Stimulated activated CD8-positive, alpha-beta memory T cell treated with anti-CD3 and anti-CD28 coated beads, Interleukin-12 subunit alpha, Interleukin-12 subunit beta, amount 100 ng/mL, for 1 hour (primary cell): ENCODE measurements at places on chromosomes 4 and X.

DNA sequence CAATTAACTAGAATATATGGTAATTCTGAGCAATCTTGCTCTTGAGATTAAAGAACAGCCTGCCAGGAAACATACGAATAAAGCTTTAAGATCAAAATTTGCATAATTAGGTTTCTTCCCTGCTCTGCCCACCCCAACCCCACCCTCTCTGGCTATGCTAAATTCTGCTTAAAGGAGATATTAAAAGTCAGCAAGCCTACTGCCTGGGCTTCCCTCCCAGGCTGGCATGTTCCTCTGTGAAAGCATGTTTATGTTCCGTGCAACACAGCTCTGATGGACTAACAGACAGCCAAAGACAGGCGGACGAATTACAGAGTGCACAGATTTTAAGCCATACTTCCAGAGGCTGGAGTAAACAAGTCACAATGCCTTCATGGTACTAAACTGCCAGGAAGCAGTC, 28.4 kb downstream of the CD99L2 start:
- no peak for DNase-seq

GRCh38 chr4:94871644-94872305, 114.0 kb downstream of the BMPR1B start:
- no peak for DNase-seq

- DNase-seq, result no peak
These were observed 5.1 kb downstream of the ZXDA start for GRCh38 chrX:57905141-57905540.

GRCh38 chr4:54516556-54517215, 141.1 kb upstream of the KIT start:
- DNase-seq, result no peak

DNA sequence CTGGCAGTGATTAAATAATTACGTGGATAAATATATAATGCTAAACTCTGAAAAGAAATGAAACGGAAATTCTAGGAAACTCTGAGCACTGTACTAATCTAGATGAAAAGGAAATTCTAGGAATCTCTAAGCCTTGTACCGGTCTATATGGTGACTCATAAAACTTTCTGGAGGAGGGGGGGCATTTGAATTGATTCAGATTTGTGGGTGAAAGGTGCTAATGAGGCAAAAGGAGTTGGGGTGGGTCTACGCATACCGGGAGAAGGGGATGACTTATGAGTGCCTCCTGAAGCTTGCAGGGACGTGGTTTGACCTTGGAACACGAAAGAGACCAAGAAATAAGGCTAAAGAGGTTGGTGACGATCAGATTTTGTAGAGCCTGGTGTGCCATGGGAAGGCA, 151.7 kb upstream of the CASK start:
- no peak for DNase-seq

- no peak for DNase-seq
These were observed 159.9 kb downstream of the RAP1GDS1 start for GRCh38 chr4:98421111-98421510.

GRCh38 chr4:40916880-40917279, 167.1 kb downstream of the NSUN7 start:
- DNase-seq, result no peak

- no peak for DNase-seq
These were observed 8.0 kb downstream of the NUDT6 start for GRCh38 chr4:122914292-122914904.

DNA sequence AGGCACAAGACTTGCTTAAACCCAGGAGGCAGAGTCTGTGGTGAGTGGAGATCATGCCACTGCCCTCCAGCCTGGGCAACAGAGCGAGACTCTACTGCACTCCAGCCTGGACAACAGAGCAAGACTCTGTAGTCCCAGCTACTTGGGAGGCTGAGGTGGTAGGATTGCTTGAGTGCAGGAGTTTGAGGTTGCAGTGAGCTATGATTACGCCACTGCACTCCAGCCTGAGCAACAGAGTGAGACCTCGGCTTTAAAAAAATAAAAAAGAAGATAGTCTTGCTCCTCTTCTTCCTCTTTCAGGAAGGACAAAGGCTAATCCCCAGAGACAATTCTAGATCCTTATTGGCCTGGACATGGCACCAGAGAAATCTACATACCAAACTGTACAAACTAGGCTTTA, 5.7 kb upstream of the PPEF2 start:
- DNase-seq, result no peak
